HFFc6 (cell line): ENCODE measurements at places on chromosomes 4 and X. TPM values are rescaled to one million over a fixed set of nuclear protein-coding genes. Genes with fewer than 3 reads are reported as not detected.

DNA sequence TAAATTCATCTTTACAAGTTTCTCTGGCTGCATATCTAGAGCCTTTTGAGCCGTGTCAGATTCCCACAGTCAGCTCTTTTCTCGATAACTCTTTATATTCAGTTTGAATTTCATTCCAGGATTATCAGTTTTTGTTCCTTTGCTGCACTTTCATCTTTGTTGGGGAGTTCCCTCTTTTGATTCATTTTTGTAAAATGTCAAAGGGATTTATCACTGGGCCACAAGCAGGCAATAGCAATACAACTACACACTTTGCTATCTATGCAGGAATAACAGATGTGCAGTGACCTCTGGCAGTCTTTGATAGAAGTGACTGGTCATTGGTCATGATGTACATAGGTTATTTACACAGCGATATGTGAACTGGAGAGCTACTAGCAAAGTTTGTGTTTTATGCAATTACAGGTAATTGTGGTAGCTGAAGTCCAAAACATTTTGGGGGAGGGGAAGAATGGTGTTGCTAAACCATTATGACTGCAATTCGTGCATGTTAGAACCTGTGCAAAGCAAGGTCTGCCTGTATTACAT is 43.8 kb downstream of the HPGDS start:
- no peak for DNase-seq

DNA sequence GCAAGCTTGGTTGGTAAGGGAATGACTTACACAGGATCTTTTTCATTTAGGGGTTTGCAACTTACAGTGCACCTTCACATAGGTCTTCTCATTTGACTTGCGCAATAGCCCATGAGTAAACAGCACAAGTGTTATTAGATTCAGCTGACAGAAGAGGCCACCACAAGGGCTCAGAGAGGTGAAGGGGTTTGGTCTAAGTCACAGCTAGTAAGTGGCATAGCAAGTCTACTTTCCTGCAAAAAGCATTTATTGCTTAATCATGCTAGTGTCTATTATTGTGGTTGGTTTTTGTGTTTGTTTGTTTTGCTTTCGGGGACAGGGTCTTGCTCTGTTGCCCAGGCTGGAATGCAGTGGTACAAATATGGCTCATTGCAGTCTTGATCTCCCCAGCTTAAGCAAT is 83.3 kb downstream of the SPRY1 start:
- no peak for DNase-seq

DNA sequence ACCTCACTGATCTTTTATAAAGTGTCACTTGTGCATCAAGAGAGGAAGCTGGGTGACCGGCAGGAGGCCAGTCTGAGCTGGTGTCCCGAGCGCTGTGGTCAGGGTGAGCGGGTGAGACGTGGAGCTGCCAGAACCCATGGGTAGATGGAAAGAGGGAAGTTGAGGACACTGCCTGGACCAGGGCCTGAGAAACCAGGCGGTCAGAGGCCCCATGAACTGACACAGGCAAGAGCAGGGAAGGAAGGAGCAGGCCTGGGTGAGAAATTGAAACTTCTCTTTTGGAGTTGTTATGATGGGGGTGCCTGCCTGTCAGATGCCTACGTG is 192.6 kb downstream of the AFAP1 start:
- DNase-seq, result no peak

- no peak for DNase-seq
Measured at GRCh38 chrX:153521034-153521433, 3.6 kb downstream of the ATP2B3 start.

DNA sequence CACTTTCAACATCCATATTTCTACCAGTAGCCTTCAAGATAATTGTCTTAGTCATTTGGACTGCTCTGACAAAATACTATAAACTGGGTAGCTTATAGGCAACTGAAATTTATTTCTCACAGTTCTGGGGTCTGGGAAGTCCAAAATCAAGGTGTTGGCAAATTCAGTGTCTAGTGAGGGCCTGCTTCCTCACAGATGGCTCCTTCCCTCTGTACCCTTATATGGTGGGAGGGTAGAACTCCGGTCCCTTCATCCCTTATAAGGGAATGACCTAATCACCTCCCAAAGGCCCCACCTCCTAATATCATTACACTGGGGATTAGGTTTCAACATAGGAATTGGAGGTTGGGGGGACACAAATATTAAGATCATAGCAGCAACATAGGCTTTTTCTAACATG is 7.4 kb upstream of the TBC1D25 start:
- DNase-seq, result no peak

DNA sequence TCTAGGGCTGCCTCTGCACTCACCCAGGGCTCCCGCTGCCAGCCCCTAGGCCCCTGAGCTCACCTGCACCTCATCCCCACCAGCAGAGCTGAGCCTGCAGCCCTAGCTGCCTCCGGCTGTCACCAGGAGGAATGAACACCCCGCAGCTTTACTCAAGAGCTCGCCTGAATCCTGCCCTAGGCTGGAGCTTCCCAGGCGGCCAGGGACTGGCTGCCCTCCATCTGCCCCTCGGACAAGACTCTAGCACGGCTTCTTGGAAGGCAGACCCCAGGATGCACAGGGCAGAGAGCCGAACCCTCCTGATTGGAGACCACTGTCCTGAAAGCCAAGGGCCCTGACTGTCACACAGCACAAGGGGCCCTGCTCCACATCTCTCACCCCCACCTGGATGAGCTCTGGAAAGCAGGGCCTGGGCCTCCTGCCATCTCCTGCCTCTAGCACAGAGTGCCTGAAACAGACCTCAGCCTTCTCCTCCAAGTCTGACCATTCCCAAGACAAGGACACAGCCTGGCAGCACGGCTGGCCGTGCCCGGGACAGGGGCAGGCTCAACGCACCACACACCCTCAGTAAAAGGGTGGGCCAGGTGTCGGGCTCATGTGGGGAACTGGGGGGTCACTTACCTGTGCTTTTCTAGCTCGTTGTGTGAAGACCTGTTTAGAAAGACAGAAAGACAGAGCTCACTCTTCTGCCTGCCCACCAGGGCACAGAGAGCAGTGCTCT is 4.4 kb downstream of the MXD4 start:
- DNase-seq, result no peak

- no peak for DNase-seq
Measured at GRCh38 chr4:3016961-3017360, 53.6 kb downstream of the GRK4 start.

- DNase-seq, result no peak
Measured at GRCh38 chrX:128518508-128518907, 466.3 kb upstream of the ACTRT1 start.

- no peak for DNase-seq
Measured at GRCh38 chr4:163603257-163603656, 108.8 kb downstream of the TMA16 start.

- DNase-seq, result peak; percentile 40
Measured at GRCh38 chr4:158025131-158025530, 147.7 kb downstream of the GASK1B start.

DNA sequence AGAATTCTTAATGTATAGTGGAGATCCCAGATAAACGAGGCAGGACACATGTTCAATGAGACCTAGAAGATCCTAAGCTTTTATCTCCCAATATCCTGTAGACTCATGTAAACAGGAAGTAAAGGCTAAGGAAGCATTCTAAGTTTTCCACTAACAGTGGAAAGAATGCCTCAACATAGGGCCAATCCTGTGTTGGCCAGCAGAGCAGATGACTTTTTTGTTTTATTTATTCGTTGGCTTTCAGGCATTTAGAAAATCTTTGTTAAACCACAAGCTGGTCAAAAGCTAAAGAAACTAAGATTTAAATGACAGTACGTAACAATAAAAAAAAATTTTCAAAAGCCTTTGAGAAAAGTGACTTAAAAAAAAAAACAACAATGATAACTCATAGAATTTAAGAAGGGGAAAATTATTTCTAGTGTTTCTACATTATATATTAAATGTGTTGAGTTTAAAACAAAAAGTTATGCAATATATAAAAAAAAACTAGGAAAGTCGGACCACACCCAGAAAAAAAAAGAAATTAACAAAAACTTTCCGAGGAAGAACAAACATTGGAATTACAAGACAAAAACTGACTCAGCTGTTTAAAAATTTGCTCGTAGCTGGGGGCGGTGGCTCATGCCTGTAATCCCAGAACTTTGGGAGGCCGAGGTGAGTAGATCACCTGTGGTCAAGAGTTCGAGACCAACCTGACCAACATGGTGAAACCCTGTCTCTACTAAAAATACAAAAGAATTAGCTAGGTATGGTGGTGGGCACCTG is 759.3 kb downstream of the FSTL5 start:
- no peak for DNase-seq

DNA sequence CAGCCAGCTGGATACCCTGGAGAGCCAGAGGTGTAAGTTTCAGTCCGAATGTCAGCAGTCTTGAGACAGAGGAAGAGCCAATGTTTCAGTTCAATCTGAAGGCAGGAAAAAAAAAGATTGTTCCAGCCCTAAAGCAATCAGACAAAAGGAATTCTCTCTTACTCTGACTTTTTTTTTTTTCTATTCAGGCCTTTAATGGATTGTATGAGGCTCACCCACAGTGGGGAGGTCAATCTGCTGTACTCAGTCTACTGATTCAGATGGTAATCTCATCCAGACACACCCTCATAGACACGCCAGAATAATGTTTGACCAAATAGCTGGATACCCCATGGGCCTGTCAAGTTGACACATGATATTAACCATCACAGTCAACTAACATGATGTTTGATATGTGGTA is 51.9 kb downstream of the TEX13A start:
- DNase-seq, result no peak

GRCh38 chr4:70994069-70994366 is 569 bp downstream of the DCK start:
- no peak for DNase-seq

DNA sequence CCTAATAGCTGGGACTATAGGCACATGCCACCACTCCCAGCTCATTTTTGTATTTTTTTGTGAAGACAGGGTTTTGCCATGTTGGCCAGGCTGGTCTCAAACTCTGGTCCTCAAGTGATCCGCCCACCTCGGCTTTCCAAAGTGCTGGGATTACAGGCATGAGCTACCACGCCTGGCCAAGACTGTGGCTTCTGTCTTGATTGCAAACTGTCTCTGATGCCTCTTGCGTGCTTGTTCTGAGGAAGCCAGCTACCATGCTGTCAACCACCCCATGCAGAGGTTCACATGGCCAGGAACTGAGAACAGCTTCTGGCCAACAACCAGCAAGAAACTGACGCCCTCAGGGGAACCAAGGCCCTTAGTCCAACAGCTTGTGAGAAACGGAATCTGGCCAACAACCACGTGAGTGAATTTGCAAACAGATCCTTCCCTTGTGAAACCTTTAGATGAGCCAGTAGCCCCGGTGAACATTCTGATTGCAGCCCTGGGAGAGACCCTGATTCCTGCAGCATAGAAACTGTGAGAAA is 71.2 kb downstream of the SUPT20HL2 start:
- DNase-seq, result no peak

- DNase-seq, result no peak
Measured at GRCh38 chr4:80142394-80143306, 54.7 kb upstream of the PRDM8 start.

DNA sequence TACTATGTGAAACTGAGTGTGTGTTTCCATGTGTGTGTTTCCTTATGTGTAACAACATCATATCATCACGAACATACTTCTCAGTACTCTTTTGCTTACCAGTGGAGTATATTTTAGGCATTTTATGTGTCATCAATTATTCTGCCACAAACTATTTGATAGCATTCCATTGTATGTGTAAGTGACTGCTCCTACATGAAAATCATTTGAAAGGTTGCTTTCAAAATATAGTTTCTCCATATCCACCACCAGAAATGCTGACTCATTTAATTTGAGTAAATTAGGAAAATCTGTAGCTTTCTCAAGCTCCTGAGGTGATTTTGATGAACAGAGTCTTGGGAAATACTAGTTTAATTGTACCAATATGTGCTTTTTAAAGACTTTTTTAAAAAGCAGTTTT is 376.2 kb downstream of the PCDH18 start:
- peak; percentile 86 for DNase-seq

- DNase-seq, result no peak
Measured at GRCh38 chrX:138890491-138890890, 179.0 kb upstream of the FGF13 start.

- no peak for DNase-seq
Measured at GRCh38 chr4:4981427-4981826, 37.8 kb downstream of the CYTL1 start.

- no peak for DNase-seq
Measured at GRCh38 chr4:69532125-69532524, 36.4 kb upstream of the UGT2B4 start.

DNA sequence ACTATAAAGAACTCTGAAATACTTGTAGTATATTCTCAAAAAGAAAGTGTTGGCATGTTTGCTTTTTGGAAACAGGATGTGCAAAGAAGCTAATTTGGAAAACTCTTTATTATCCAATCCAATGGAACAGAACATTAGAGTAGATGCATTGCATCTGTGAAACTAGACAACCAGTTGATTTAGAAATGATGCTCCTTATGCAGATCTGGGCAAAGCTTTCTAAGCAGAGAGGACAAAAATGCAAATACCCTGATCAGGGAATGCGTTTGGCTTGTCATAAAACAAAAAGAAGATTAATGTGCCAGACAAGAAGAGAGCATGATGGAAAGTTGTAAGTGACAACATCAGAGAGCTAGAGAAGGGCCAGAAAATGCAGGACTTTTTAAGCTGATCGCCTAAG is 142.3 kb downstream of the RCHY1 start:
- no peak for DNase-seq

GRCh38 chrX:45794323-45794994 is 593.8 kb upstream of the DIPK2B start:
- DNase-seq, result no peak

DNA sequence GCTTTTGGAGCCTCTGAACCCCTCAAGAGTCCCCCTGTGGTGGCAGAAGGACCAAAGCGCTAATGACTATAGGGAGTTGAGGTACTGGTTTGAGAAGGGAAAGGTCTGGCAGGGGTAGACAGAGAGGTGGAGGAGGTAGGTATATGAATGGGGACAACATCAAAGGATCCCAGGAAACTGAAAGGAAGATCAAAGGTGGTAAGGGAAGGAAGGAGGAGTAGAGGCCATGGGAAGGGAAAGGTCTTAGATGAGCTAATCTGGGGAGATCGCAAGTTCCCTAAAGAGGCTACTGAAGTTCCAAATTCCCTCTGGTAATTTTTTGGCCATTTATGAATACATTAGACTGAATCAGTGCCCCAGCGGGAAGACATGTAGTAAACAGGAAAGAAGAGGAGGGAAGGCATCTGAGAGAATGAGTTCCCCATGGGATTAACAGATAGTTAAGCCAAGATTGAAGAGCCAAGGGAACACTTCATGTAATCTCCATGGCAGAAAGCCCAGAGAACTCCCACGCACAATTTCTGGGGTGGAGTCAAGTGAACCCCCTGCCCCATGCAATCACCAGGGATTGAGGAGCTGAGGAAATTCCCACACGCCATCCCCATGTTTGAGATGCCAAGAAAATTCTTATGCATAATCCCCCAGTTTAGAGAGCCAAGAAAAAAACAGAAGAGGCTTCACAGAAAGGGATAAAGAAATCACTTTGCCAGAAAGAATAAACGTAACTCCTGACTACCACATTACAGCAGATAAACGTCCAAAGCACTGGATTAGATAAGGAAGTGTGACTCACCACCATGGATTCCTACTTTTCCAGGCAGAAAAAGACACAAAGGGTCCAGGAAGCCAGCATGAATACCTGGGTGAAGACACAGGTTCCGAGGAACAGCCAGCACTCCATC is 25.8 kb downstream of the ZNF630 start:
- peak; percentile 1 for DNase-seq

- no peak for DNase-seq
Measured at GRCh38 chr4:54089875-54090274, 10.1 kb upstream of the GSX2 start.

The FAM200B gene
- total RNA-seq, result 25.9 to 34.3 TPM (median 32.5 TPM) in 3 replicates

The SPANXC gene
- 1.0 and 317 TPM in 2 replicates for total RNA-seq

The SPACA5 gene
- total RNA-seq, result not detected in 3 replicates

The PLXNA3 gene
- 66.2 and 89.7 TPM in 2 replicates for total RNA-seq

The ETNPPL gene
- not detected in 3 replicates for total RNA-seq

The TMEM156 gene
- total RNA-seq, result 0.07 to 0.46 TPM (median 0.27 TPM) in 3 replicates

The MND1 gene
- total RNA-seq, result 3.0 to 8.8 TPM (median 8.5 TPM) in 3 replicates

The CLCN3 gene
- total RNA-seq, result 32.8 to 39.5 TPM (median 34.1 TPM) in 3 replicates

The GK2 gene
- not detected in 3 replicates for total RNA-seq

The RENBP gene
- 0.99 TPM in 1 of 3 replicates, not detected in the others for total RNA-seq
